ENCODE measurements at places on chromosomes 3 and 15. TPM values are rescaled to one million over a fixed set of nuclear protein-coding genes. Genes with fewer than 3 reads are reported as not detected.

- H3K27me3 ChIP-seq, result no peaks in the 10 kb centered on the region
- no peaks in the 10 kb centered on the region for H3K36me3 ChIP-seq
- DNase-seq, result peak; percentile 62
- H3K4me3 ChIP-seq, result no peak overlapping the region
Observed at GRCh38 chr3:31724651-31725050, 191.9 kb downstream of the STT3B start.

DNA sequence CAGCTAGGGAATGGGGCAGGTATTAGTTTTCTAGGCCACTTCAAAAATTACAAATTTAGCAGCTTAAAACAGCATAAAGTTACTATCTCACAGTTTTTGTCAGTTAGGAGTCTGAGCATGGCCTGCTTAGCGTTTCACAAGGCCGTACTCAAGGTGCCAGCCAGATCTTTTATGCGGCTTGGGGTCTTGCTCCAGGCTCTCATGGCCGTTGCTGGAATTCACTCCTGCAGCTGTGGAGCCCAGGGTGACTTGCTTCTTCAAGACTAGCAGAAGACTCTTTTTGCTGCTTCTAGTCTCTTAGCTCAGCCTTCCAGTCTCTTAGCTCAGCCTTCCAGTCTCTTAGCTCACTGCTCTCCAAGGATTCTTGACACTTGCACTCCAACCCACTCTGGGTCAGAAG lies 242.1 kb upstream of the CTDSPL start:
- H3K4me3 ChIP-seq, result no peak overlapping the region
- no peaks in the 10 kb centered on the region for H3K4me1 ChIP-seq

- no peak overlapping the region for H3K27ac ChIP-seq
- H3K4me1 ChIP-seq, result no peaks in the 10 kb centered on the region
- H3K36me3 ChIP-seq, result no peaks in the 10 kb centered on the region
- H3K4me3 ChIP-seq, result peak overlapping the region; percentile 12
- H3K27me3 ChIP-seq, result peaks cover 55% of the 10 kb centered on the region
Observed at GRCh38 chr15:52780172-52780980, 9.8 kb downstream of the ONECUT1 start.

DNA sequence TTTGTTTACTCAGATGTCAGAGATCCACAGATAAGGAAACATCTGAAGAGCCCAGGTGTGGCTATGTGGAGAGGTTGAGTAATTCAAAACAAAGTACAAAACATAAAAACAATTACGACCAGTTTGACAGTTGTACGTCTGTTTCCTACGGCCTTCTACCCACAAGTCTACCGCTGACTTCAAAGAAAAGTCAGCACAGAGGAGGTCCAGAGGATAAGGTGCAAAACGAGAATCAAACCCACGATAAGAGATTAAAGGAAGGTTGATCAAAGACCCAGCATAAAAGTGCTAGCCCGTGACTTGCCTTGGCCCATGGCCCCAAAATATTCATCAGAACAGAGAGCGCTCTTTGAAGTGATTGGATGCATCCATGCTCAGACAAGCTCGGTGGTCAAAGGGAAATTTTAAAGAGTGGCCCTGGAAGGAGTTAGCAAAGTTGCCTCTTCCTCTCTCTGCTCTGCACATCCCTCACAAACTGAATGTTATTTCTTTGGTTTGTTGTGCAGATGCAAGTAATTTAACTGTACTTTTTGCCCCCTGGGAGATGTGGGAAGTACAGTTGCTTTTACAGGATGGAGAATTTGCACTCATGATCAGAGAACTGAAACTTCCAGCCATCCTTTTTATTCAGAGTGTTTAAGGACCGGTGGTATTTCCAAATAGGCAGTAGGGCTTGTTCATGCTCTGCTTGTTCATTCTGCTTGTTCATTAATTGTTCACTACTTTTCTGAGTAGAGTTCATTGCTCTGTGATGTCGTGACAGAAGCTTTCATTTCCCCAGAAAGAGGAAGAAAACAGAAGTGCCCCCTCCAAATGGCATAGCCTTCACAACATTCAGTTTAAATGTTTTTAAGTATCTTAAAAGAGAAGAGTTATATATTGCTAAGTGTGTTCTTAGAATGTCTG lies 31.1 kb downstream of the MME start:
- no peak overlapping the region for H3K27ac ChIP-seq
- no peak for DNase-seq

GRCh38 chr3:23785882-23786281 lies 19.9 kb upstream of the UBE2E1 start:
- no peak overlapping the region for H3K27ac ChIP-seq
- DNase-seq, result no peak
- no peak overlapping the region for H3K4me3 ChIP-seq
- H3K4me1 ChIP-seq, result no peaks in the 10 kb centered on the region
- H3K27me3 ChIP-seq, result peaks cover 16% of the 10 kb centered on the region

The POTEB gene
- total RNA-seq, result not detected

The NTRK3 gene
- under 0.01 TPM for total RNA-seq

DNA sequence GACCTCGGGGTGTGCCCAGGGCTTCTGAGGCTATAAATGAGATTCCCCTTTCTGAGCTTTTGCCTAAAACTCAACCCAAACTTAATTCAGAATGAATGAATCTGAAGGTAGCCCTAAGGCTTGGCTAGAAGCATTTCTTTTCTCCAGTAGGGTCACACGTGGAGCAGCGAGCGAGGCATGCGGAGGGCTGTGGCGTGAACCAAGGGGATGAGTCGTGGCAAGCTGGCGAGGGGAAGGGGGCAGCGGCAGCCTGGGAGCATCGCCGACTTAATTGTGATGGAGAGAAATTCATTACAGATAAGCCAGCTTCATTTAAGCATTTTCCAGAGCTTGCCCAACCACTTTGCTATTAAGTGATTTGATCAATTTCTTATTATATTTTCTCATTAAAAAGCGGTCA lies 79.9 kb downstream of the CHSY1 start:
- DNase-seq, result no peak
- H3K27ac ChIP-seq, result peak overlapping the region; percentile 56

The ZNF662 gene
- 0.54 TPM for total RNA-seq
